ENCODE measurements at places on chromosomes 2 and 18. TPM values are rescaled to one million over a fixed set of nuclear protein-coding genes. Genes with fewer than 3 reads are reported as not detected.

The CGREF1 gene
- total RNA-seq: 4.2 TPM

- no peak for DNase-seq
These were observed 748 bp upstream of the ZNF804A start for GRCh38 chr2:184597571-184597991.

DNA sequence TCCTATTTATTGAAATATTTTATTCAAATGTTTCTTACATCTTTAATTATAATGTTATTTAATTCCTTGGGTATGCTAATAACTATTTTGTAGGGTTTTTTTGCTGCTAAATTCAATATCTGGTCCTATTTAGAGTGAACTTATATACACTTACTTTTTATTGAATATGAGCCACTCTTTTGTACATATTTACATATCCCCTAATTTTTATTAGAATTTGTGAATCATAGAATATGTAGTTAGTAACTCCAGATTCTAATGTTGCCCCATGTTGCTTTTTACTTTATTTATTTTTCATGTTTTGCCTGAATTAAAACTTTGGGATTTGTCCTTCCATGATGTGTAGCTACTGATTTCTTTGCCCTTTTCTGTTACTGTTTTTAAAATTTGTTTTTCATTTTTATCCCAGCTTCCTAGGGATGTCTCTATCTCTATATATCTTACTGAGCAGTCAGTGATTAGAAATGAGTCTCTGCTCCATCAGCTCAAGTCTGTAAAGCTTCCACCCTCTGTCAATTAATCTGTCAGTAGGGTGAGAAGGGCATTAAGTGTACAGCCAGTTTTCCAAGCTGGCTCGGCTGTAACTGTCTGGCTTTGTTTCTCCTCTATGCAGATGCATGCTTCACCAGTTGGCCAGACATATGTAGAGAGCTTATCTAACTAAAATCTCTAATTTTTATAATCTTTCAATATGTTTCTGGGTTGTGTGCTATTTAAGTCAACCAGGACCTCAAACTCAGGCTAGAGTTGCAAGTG lies 256.9 kb downstream of the CDH19 start:
- DNase-seq: no peak

DNA sequence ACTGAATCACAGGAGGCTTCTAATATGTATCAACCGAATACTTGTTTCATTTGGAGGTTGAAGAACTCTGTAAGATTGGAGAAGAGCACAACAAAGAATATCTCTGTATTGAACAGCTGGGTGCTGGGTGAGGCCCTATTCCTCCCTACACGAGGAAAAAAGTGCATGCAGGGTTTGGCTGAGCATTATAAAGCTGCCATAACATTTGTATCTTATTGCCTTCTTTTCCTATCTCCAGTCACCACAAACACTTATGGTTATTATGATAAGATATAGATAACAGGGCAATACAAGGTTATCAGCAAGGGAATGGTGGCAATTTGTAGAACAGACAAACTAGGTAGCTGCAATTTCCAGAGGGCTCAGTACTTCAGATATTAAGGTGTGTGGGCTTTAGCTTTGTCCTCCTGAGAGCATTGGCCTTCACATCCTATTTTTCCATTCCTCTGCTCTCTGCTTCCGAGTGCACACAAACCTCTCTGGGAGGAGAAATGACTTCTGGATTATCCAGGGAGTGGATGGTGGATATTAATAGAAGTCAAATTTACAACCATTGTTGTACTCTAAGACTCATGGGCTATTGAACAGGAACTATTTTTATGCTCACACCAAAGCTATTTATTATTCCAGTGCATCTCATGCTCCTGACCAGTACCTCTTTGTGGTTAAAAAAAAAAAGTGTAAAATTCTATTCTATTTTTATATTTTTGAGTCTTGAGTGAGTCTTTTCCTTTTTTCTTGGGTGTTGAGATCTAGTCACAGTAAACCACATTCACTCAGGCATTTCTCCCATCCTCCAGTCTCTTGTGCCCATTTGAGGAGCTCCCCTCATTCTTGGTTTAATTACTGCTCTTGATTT lies 248.4 kb downstream of the ETAA1 start:
- no peak for DNase-seq

The MAPK4 gene
- 2.0 TPM for total RNA-seq

The SGPP2 gene
- 48.2 TPM for total RNA-seq

- DNase-seq: no peak
These were observed 1.7 kb downstream of the WIPF1 start for GRCh38 chr2:174595891-174596397.

The GALR1 gene
- total RNA-seq: 0.16 TPM

DNA sequence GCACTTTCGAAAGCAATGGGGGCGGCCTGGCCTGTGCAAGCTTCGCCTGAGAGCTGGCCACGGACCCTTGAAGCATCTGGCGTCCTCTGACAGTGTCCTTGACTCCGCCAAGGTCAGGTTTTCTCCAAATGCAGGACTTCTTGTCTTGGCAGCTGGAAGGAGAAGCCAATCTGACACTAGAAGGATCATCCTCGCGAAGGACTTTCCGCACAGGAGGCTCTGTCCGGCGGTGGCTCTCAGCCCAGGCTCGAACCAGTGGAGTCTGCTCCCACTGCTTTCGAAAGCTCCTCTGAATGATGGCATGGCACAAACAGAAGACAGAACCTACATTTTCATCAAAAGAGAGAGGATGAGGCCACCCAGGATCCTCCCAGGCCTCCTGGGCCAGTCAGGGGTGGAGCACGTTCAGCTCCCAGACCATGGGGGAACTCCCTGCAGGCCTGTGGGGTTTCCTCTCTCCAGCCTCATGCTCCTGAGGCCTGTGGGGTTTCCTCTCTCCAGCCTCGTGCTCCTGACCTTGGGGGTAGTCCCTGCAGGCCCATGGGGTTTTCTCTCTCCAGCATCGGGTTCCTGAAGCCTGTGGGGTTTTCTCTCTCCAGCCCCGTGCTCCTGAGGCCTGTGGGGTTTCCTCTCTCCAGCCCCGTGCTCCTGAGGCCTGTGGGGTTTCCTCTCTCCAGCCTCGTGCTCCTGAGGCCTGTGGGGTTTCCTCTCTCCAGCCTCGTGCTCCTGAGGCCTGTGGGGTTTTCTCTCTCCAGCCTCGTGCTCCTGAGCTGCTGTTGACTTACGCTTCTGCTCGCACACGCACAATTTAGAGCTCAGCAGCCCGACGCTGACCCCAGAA lies 396.5 kb upstream of the SALL3 start:
- DNase-seq: no peak

DNA sequence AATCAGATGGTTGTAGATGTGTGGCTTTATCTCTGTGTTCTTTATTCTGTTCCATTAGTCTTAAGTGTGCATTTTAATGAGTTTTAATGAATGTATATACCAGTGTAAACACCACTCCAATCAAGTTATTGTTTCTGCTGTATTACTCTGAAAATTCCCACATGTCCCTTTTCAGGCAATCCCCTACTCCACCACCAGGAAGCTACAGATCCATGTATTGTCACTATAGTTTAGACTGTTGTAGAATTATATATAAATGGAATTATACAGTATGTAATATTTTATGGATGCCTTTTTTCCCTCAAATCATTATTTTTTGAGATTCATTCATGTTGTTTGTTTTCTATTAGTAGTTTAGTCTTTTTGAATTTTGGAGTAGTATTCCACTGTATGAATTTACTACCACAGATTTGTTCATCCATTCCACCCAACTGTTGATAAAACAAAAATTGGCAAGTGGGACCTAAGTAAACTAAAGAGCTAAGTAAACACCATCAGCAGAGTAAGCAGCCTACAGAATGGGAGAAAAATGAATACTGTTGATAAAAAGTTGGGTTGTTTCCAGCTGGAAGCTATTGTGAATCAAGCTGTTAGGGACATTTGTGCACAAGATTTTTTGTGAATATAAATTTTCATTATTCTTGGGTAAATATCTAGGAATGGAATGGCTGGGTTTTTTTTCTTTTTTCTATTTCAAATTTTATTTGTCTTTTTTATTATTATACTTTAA lies 262.0 kb downstream of the CAMKMT start:
- no peak for DNase-seq

The ABCB11 gene
- 0.29 TPM for total RNA-seq

DNA sequence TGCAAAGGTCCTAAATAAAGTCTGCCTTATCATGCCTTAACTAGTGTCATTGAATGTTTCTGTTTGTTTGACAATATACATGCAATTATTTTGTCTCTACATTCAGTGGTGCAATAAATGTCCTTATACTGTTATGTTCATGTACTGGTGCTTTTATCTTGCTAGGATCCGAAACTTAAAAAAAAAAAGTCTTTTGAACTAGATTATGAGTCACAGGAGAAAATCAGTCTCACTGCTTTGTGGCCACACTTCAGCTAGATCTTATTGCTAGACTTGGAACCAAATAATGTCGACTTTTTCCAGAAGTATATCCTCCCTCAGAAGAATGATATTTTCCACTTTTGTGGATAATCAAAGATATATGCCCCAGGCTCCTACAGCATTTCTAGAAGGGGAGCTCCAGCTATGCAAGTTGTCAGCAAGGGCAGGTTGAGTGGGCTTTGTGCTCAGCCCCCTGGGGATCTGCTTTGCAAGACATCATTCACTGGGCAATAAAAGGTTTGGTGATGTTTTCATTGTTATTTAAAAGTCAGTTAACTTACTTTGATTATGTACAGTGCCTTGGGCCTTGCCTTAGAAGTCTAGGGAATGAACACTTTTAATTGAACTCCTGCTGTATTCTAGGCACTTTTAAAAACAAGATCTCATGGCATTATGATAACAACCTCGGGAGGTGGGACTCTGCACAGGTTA lies 157.1 kb upstream of the LRRTM1 start:
- no peak for DNase-seq

- peak; percentile 66 for DNase-seq
These were observed 182.7 kb downstream of the ANAPC1 start for GRCh38 chr2:111701266-111701665.

GRCh38 chr2:229780856-229781773 lies 66.8 kb upstream of the DNER start:
- DNase-seq: no peak

DNA sequence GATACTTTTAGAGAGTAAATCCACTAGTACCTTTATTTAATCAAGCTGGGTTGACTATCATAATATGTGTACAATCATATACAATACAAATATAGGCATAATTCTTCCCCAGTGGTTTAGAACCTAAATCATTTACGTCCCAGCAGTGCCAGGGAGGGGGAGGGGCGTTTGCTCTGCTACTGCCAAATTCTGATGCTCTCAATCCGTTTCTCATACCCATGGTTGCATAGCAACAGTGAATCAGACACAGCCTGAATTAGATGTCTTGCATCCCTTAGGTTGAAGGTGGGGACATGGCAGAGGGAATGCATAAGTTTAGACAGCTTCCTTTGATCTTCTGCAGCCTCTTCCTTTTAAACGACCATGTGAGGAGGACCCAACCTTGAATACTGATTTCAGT lies 135.4 kb downstream of the ABCA12 start:
- no peak for DNase-seq

The MAP2 gene
- 52.0 TPM for total RNA-seq

The FBXO15 gene
- not detected for total RNA-seq

The RAB12 gene
- 48.3 TPM for total RNA-seq

DNA sequence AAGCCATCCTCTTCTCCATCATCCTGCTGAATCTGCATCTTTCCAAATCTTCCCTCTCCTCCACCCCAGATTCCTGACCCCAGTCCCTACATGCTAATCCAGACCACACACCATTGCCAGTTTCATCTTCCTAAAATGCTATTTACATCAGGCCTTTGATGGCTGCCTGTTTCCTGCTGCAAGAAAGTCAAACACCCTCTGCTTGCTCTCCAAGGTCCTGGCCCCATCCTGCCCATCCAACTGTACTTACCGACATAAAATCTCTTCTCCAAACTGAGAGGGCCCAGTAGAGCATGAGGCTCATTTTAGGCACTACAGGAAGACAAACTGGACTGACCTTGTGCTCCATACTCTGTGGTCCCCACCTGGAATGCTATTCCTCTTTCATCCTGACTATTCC lies 19.0 kb downstream of the ALK start:
- no peak for DNase-seq

The GPR155 gene
- total RNA-seq: 31.2 TPM

DNA sequence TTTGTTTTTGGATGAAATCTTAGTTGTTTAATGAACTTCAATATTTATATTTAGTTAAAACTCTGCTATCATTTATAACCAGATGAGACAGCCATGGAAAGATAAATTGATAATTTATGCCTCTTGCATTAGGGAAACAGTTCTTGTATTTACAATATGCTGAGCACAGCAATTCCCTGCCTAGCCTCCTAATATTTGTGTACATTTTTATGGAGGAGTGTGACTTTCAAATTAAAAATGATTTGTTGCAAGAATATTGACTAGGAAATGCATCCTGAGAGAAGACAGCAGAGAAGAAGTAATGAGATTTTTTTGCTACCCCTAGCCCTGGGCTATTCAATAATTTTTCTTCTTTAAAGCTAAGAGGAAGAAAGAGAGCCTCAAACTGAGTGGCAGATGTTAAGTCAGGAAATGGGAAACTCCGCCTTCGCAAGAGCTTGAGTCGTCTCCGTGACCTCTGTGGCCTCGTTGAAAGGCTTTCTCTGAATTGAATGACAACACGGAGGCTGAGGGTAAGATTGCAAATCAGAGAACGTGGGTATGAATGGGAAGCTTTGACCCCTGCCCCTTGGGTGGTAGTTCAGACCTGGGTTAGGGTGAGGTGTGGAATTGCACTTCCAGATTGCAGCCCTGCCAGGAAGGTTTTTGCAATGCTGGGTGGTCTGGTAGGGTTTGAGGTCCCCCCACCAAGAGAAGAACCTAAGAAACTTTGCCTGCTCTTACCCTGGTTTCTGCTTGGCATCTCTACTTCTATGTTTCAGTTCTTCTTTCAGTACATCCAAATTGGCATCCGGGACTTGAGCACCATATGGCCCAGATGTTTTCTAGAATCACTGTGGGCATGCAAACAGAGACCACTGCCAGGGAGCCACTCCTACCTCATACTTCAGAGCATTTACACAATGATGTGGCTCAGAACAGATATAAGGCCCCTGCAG lies 210.3 kb upstream of the RBMS1 start:
- DNase-seq: no peak

The TTL gene
- 25.9 TPM for total RNA-seq

- no peak for DNase-seq
These were observed 166.8 kb downstream of the CD226 start for GRCh38 chr18:69780851-69781250.

DNA sequence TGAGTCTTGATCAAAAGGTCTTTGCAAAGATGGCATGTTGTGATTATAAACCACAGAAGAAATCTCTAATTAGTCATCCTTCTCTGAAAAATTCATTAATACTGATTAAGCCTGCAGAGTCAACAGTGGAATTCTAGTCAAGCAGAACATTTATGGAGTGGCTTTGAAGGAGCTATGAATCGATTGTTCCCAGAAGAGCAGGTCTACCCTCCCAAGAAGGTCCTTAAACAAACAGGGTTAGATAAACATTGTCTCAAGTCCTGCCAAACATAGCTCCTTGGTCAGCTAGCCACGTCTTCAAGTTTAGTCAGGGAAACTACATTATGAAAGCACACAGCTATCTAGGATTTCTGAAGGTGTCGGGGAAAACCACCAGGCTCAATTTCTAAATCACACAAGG lies 88.9 kb downstream of the ITGA4 start:
- no peak for DNase-seq

The DNER gene
- 27.4 TPM for total RNA-seq

DNA sequence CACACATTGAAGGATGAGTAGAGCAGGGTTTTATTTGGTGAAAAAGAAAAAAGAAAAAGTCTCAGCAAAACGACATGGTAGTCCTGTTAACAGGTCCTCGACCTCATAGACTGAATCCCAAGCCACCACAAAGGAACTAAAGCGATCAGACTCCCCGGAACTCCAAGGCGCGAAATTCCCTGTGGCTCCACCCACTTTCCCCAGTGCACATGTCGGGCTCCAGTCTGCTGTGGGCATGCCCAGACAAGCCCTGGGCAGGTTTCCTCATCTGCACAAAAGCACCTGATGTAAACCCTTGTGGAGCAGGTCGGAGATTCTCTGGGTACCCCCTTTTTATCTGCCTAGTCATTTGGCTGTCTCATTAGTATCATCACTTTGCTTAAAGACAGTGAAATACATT lies 170.7 kb upstream of the FSIP2 start:
- DNase-seq: no peak

The TSGA10 gene
- total RNA-seq: 8.5 TPM

Measured in suprapubic skin (tissue), 4 donors.